ENCODE measurements at places on chromosomes 5 and 9.

DNA sequence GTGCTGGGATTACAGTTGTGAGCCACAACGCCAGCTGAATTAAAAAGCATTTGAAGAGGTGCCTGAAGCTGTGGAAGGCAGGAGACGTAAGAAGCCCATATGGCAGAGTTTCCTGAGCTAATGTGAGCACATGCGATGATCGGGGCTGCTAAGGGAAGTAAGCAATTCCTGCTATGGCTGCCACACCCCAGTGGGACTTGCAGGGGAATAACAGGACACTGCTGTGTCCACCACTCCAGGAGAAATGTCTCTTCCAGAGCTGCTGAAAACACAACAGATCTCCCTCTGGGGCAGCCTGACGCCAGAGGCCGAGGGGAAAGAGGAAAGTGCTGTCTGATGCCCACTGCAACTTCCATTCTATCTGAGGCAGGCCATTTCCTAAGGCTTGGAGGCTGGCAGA lies 46.2 kb upstream of the ANKRD55 start:
- no peak for DNase-seq

DNA sequence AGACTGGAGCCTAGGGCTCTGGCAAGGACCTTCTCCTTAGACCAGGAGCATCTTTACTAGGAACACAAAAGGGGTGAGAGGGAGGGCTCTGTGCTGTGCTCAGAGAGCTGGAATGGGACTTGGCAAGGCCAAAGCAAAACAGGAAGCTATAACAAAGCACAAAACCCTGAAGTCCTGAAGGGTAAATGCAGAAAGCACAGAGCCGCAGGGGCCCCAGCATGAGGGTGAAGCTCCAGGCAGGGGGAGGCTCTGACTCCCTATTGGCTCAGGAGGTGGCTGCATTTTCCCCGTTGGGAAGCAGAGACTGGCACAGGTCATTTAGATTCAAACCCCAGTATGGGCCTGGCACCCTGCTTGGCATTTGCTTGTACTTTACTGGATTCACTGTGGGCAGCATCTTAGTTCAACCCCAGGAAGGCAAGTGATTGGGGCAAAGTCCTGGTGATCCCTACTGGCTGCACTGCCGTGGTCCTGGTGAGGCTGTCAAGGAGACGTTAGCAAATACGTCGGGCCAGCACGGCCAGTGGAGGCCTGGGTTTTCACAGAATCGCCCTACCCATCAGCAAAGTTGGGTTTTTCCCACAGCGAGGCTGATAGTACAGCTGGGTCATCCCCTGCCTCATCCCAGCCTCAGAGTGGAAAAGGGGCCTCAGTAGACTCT lies 46.3 kb downstream of the GGTA1 start:
- DNase-seq, result no peak

DNA sequence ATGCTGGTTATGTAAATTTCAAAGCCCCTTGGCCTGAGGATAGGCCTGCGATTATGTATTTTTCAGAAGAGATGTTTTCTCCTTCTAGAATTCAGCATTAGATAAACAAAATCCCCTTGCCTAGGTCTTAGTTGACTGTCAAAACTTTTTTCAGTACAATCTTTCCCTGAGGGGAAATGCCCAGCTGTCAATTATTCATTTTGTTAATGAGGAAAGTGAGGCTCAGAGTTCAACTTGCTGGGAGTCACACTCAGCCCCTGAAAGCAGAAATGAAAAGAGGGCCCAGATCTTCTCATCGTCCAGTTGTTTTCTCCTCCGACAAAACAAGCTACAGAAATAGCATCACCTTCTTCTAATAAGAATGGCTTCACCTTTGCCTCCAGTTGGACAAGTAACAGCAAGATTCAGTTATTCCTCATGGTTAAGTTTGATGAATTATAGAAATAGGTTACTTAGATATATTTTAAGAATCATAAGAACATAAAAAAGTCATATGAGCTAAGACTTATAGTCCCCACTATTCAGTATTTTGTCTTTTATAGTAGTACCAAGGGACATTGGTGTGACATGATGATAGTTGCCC lies 627.1 kb upstream of the WWC1 start:
- no peak for DNase-seq

GRCh38 chr5:172775326-172776234 lies 4.6 kb upstream of the DUSP1 start:
- no peak for DNase-seq

- no peak for DNase-seq
These were observed 2.9 kb downstream of the ALDH1A1 start for GRCh38 chr9:72949918-72950325.

DNA sequence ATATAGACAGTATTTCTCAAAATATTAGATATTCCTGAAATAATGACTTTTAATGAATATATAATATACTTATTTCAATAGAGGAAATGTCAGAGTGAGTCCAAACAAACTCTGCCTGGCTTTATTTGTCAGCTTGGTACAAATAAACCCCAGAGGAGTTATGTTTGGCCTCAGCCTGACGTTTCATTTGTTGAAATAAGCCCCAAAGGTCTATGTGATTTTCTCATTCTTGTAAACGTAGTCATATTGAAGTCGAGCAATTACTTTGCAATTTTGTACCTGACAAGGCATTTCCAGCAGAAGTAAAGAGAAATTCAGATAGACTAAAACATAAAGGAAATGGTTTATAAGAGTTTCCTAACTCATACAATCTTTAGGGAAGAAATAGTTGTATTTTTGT lies 57.9 kb downstream of the MCCC2 start:
- DNase-seq, result no peak
